ENCODE measurements at places on chromosomes 2 and 18.

DNA sequence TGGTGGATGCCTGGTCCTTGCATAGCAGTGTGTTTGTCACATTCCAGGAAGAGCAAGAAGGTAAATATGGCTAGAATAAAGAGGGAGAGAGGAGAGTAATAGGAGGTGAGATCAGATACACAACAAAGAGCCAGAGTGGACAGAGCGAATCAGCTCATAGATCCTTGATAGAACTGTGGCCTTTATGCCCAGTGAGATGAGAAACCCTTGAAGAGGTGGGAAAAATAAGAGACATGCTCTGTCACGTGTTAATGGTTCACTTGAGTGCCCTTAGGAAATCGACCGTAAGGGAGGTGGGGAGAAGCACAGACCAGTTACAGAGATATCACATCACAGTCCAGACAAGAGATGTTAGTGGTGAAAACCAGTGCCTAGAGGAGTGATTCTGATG is 84.7 kb upstream of the RAB27B start:
- no peak for DNase-seq

DNA sequence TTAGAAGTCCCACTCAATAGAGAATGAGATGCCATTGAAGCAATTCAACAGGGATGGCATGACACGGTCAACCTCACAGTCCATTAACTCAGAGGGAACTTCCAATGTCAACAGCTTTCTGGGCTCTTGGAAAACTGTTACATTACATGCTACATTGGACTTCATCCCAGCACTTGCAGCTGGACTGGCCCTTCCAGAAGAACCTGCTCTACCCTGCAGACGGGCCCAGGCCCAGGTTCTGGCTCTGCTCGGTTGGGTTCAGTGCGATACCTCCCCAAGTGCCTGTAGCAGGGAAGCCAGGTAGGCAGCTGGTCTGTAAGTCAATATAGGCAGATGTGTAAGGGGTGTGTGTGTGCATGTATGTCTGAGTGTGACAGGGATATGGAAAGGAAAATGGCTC is 12.9 kb downstream of the LAMA1 start:
- DNase-seq: no peak

DNA sequence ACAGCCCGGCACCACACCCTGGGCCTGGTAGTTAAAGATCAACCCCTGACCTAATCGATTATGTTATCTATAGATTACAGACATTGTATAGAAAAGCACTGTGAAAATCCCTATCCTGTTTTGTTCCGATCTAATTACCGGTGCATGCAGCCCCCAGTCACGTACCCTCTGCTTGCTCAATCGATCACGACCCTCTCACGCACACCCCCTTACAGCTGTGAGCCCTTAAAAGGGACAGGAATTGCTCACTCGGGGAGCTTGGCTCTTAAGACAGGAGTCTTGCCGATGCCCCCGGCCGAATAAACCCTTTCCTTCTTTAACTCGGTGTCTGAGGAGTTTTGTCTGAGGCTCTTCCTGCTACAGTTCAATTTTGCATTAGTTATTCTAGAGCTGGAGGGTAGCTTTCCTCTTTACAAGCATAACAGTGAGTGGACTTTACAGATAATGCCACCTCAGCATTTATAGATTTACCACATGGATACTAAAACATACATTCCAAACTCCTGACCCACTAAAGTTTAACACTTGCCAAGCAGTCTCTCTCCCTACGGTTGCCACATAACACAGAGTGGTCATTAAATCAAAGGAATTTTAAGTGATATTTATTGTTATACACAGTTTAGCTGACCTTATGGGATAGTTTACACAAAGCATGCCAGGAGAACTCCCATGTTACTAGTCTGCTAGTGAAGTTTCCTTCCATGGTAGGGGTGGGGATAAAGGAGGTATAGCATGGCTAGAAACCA is 101.0 kb downstream of the EVA1A start:
- DNase-seq: no peak

DNA sequence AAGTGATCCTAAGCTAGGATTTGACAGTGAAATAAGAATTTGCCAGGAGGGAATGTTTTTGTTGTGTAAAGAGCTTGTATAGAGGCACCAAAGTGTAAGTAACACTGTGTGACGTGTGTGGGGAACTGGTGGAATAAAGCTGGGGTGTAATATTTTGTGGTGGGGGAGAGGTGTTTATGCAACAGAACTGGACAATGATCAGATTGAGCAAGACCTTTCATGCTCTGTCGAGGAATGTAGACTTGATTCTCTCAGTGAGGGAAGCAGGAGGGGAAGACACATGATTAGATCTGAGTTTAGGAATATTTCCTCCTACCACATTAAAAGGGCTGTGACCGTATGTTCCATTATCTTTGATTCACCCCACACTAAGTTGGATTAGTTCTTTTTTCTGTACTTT is 43.6 kb downstream of the EFEMP1 start:
- no peak for DNase-seq

GRCh38 chr18:38902796-38903195 is 1337.2 kb upstream of the CELF4 start:
- DNase-seq: no peak

DNA sequence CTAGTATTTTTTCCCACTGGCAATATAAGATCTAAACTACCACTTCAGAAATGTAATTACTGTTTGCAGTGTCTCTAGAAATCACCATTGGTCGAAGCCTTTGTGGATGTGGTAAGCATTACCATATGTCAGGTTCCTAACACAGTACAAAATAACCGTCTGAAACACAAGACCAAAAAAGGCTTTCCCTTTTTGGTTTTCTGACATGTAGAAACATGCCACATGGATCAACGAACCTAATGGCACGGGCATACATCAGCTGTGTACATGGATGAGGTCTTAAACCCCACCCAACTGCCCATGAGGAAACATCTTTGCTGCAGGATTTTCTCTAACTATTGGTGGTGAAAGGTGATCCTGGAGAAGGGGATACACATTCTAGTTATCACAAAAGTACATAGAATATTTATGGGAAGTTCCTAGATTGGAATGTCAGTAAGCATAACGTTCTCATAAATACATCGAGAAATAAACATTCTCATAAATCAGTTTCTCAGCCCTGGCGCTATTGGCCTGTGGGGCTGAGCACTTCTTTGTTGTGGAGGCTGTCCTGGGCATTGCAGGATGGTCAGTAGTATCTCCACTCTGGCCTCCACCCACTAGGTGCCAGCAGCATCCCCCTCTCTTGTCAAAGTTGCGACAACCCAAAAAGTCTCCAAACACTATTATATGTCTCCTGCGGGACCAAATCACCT is 9.0 kb downstream of the VIT start:
- no peak for DNase-seq

- DNase-seq: no peak
Measured at GRCh38 chr18:26014462-26014861, 76.0 kb downstream of the SS18 start.

- DNase-seq: no peak
Measured at GRCh38 chr2:142867136-142867535, 10.3 kb upstream of the KYNU start.

- peak; percentile 55 for DNase-seq
Measured at GRCh38 chr18:32730620-32731091, 42.2 kb downstream of the KLHL14 start.

GRCh38 chr2:21854938-21855337 is 731.2 kb downstream of the TDRD15 start:
- DNase-seq: no peak

GRCh38 chr18:34729740-34730355 is 19.8 kb downstream of the DTNA start:
- DNase-seq: peak; percentile 52

GRCh38 chr2:218296847-218297246 is 4.5 kb upstream of the TMBIM1 start:
- DNase-seq: no peak

DNA sequence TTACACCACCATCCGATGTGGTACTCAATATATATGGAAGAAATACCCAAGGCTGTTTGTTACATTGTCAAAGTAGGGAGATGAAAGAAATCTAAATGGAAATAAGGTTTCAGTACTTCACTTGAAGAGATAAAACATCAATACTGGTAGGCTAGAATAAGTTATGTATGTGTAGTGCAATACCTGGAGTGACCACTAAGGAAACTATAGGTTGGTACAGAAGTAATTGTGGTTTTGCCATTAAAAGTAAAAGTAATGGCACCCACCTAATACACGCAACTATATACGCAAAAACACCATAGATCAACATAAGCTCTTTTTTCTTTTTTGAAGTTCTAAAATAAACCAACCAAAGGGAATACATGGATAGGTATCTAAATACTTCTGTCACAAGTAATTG is 143.2 kb upstream of the KYNU start:
- no peak for DNase-seq

DNA sequence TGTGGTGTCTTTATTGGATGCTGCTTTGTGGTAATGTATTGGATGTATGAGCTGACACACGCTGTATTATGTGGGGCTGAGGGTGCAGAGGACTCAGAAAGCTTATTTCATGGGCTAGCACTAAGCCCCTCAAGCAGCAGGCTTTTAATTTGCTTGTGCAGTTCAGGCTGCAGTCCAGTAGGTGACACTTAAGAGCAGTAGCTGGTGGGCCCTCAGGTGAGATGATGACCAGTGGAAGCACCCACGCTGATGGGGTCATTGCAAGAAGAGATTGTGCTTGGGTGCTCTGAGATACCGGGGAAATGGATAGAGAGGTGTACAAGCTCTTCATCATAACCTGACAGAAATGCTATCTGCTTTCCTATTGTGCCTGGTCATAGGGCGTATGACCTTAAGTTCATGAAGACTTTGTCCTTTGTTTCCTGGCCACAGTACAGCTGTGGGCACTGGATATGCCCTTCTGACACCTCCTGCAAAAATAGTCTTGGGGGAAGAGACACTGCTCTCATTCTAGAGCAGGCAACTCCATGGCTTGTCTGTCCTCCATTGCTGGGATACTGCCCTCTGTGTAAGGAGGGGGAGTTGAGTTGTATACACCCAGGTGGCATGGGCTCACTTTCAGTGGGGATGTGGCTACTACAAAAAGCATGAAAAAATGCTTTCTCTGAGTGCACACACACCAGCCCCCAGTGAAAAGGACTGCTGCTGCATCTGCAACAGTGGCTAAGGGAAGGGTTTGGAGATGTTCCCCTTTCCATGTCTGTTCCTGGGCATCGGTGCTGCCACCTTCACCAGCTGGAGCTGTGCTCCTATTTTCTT is 205.7 kb upstream of the ZSWIM2 start:
- DNase-seq: no peak

- peak; percentile 98 for DNase-seq
Measured at GRCh38 chr18:64276311-64277090, 127.6 kb upstream of the LINC00305 start.

GRCh38 chr2:182652326-182652725 is 63.7 kb upstream of the DNAJC10 start:
- DNase-seq: no peak

DNA sequence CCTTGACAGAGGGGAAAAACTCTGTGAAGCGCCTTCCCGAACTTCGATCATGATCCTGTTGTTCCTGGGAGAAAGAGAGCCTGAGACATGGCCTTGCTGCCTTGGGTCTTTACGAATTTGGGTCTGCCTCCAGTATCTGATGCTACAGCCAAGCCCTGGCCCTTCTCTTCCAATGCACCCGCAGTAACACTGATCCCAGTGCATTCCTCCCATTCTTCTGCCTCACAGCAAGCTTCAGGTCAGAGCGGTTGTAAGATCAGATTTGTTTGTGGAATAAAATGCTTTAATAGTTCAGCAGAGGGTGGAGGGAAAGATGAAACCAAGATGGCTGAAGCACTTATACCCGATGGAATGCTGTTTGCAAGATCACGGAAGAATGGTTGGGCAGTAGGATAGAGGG is 196.7 kb upstream of the SIX2 start:
- no peak for DNase-seq

- DNase-seq: peak; percentile 85
Measured at GRCh38 chr2:43484323-43484930, 111.4 kb downstream of the THADA start.

- no peak for DNase-seq
Measured at GRCh38 chr2:95388091-95388692, 14.3 kb upstream of the FAHD2A start.

DNA sequence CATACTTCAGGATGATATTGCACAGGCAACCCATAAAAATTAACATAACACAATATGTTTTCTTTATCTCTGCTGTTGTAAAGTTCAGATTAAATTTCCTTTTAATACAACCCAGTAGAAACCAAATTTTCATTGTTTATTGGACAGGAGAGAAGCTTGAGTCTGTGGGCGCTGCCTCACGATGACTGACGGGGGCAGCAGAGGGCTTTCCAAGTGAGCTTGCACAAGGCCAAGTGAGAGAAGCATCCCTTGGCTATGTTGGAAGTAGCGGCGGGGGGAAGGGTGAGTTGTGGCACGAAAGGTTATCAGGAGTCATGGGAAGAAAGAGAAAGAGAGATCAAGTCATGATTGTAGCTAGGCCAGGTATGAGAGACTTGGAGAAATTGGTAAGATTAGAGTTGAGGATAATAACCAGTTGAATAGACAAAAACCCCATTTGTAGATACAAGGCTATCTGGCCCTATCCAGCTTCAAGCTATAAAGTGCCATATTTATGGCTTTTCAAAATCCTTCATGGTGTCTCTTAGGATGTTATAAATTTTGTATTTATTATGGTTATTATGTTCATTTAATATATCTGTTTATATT is 413.7 kb upstream of the FAM98A start:
- DNase-seq: peak; percentile 85

GRCh38 chr18:5720132-5720531 is 175.2 kb downstream of the TMEM200C start:
- no peak for DNase-seq

- no peak for DNase-seq
Measured at GRCh38 chr2:5673145-5674025, 18.8 kb upstream of the SOX11 start.

GRCh38 chr2:170106102-170106840 is 71.7 kb upstream of the MYO3B start:
- DNase-seq: peak; percentile 25

- peak; percentile 29 for DNase-seq
Measured at GRCh38 chr2:30362468-30363081, 84.5 kb upstream of the LCLAT1 start.

- DNase-seq: no peak
Measured at GRCh38 chr18:77448046-77448445, 198.4 kb downstream of the GALR1 start.

- no peak for DNase-seq
Measured at GRCh38 chr2:106094131-106094841, 99.8 kb downstream of the UXS1 start.

- DNase-seq: no peak
Measured at GRCh38 chr18:60910534-60910933, 422.7 kb upstream of the CDH20 start.

DNA sequence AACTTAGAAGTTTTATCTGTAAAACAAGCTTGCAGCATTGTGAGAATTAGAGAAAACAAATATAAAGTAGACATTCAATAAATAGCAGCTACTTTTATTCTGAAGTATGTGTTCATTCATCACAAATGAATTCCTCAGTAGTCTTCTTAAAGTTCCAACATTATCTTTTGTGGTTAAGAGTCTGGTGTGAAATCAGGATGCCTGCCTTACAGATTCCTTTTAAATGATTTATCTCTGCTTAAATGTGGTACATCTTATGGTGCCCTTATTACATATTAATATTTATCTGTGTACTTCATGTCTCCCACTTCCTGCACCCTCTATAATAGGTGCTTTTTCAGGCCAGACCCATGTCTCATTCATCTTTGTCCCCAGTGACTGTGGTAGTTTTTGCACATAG is 595.0 kb downstream of the STK39 start:
- no peak for DNase-seq

Measured in A673 (cell line).